HTR-8/SVneo (cell line): ENCODE measurements at places on chromosomes 1 and 21.

DNA sequence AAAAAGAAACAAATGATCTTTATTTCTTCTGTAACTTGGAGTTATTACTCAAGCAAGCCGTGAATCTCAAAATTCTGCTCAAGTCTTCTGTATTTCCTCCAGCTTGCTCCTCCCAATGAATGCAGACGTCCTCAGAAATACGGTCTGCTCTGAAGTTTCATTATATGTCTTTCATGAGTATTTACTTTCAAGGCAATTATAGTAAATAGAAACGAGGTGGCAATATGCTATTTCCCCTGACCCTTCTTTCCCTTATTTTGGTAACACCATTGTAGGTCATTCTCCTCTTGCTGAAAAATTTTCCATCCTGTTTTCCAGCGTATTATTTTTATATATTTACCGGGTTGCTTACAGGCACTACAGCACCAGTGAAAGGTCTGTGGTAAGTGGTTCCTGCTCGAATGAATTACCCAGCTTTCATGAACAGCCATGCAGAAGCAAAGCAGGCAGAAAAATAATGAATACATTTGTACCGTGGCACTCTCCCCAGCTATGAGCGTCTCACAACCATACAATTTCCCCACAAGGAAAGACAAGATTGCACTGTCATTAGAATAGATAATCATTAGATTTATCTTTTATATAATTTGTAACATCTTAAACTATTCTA lies 350.9 kb upstream of the PKN2 start:
- DNase-seq, result no peak

GRCh38 chr1:153251562-153251961 lies 7.9 kb upstream of the LORICRIN start:
- DNase-seq, result no peak

DNA sequence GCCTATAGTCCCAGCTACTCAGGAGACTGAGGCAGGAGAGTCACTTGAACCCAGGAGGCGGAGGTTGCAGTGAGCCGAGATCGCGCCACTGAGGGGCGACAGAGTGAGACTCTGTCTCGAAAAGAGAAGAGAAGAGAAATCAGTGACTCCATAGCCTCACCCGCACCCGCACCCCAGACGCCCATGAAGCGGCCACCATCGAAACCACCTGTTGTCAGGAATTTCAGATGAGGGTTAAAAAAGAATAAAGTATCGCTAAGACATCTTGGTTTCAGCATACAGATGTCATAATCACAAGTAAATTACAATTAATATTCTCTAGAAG lies 47.4 kb downstream of the NPHP4 start:
- DNase-seq, result no peak

GRCh38 chr1:14253676-14254075 lies 344.8 kb upstream of the KAZN start:
- DNase-seq, result no peak
